ENCODE measurements at places on chromosomes 13 and 19.
A peak's percentile ranks its signal among the peaks of the same experiment; 100 is the strongest.

GRCh38 chr13:50801087-50801931 lies 42.2 kb downstream of the DLEU7 start:
- peak; percentile 6 for DNase-seq

GRCh38 chr19:18446811-18447359 lies 9.0 kb upstream of the ISYNA1 start:
- DNase-seq, result no peak

DNA sequence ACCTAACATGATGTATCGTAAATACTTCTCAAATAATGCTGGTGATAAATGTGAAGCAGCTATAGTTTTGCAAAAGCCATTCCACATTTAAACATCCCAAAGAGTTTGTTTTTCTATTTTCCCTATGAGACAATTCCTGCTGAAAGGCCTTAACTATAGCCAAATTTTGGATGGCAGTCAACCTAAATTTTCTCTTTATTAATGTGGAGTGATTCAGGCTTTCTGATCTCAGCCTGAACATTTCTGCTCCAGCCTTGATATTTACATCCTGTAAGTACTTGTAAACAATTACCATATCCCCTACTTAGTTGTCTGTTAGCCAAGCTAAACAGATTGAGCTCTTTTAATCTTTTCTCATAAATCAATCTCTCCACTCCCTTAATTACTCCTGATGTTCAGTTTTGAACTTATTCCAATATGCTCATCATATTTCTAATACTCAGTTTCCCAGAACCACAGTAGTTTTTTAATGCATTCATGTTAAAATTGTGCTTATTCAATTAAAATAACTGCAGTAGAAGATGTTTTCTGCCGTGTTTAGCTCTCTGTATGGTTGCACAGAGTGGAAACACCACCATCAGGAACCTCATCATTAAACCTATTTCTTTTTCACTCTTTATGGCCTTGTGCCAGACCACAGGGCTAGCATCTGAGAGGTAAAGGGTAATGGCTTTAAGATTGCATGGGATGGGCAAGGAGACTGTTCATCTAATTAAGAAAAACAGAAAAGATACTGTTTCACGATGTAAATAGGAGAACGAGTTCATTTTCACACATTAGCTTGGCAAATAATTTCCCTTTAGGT lies 1235.2 kb upstream of the SLC10A2 start:
- DNase-seq, result no peak

- DNase-seq, result no peak
Observed at GRCh38 chr13:111296417-111296816, 24.0 kb upstream of the TEX29 start.

GRCh38 chr13:31846961-31847752 lies 107.8 kb downstream of the RXFP2 start:
- no peak for DNase-seq

DNA sequence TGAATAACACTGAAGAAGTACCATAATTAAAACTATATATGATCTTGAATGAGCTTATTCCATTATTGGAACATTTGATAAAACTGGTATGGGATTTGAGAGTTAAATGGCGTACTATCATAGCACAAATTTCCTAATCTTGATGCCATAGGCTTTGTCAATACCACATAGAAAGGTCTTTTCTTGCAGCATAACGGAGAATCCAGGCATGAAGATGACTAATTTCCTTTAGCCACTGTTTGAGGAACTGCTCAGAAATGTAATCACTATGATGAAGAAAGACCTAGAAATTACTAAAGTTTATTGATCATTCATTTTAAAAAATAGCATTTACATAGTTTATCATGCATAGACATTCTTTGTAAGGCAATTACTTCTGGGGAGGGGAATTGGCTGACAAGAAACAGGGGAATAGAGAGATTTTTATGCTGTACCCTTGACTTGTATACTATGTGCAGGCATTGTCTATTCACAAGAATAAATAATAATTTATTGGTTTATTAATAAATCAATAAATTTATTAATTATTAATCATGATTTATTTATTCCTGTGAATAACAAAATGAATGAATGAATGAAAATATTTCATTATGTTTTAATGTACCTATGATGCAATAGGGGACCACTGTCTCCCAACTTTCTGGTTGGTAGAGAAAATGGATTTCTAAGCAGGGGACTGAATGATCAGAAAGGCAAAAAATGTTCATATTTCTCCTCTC lies 2676.6 kb downstream of the PCDH9 start:
- DNase-seq, result no peak

- no peak for DNase-seq
Observed at GRCh38 chr19:46650445-46650844, 10.5 kb downstream of the DACT3 start.

Data from NCI-H510A (cell line).